Activated T-cell treated with anti-CD3 and anti-CD28 coated beads for 24 hours (primary cell): ENCODE measurements at places on chromosomes 12 and 14.

DNA sequence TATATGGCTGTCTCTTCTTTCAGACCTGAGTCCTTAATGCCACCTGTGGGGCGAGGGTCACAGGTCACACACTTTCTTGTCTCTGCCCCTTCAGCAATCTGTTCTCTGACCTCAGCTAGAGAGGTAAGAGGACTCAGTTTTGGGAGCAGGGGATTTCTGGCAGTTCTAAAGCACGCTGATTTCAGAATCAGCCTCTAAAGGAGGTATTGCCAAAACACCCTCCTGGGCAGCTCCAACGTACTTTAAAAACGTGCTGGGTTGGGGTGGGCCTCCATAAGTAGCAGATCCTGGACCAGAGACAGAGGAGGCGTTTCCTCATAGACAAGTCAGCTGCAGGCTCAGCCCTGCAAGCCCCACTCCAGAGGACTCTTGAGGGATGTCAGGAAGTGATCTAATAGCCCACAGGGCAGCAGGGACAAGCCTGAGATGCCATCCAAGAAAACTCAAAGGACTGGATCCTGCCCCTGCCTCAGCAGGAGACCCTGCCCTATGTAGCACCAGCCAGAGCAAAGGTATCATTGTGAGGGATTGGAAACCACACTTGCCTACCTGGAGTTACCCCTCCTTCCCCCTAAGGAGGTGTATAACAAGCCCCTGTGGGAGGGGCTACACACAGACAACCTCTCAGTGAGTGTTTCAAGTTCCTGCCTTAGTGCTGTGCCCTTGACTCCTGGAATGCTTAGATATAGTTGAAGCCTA lies 8.5 kb downstream of the CTDSP2 start:
- no peak for DNase-seq

GRCh38 chr14:64266239-64266638 lies 27.9 kb downstream of the ESR2 start:
- no peak for DNase-seq

GRCh38 chr14:42488965-42489364 lies 882.3 kb downstream of the LRFN5 start:
- DNase-seq, result no peak

- no peak for DNase-seq
Measured at GRCh38 chr12:32178341-32179010, 71.8 kb downstream of the BICD1 start.

DNA sequence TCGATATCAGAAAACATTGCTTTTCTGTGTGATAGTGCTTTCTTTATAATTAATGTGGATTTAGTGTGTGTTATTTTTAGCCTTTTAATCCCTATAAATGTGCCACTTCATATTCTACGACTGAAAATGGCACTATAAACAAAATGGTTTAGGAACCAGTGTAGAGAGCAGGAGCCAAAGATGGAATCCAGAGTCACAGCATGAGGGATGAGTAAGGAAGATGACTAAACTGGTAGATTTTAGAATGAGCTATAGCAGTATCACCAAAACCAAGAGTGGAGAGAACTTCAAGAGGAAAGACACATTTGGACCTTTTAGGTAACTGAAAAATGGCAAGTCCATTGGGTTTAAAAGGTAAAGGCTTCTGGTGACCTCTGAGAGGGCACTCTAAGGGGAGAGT lies 887.2 kb downstream of the NRXN3 start:
- no peak for DNase-seq

DNA sequence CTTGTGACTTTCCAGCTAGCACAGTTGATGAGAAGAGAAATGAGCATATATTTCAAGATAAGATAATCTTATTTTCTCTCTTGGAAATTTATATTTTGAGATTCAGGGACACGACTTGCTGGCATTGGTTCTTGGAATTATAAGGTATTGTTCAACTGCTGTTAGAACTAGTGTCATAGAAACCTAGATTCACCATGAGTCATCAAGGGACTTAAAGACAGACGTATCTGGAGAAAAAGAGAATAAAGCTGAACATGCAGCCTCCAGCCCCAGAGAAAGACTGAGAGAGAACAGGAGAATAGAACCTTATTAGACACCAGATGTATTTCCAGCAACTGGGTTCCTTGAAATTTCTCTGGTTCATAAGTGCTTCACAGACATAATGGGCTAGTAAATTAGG lies 194.4 kb upstream of the PPFIA2 start:
- DNase-seq, result no peak

DNA sequence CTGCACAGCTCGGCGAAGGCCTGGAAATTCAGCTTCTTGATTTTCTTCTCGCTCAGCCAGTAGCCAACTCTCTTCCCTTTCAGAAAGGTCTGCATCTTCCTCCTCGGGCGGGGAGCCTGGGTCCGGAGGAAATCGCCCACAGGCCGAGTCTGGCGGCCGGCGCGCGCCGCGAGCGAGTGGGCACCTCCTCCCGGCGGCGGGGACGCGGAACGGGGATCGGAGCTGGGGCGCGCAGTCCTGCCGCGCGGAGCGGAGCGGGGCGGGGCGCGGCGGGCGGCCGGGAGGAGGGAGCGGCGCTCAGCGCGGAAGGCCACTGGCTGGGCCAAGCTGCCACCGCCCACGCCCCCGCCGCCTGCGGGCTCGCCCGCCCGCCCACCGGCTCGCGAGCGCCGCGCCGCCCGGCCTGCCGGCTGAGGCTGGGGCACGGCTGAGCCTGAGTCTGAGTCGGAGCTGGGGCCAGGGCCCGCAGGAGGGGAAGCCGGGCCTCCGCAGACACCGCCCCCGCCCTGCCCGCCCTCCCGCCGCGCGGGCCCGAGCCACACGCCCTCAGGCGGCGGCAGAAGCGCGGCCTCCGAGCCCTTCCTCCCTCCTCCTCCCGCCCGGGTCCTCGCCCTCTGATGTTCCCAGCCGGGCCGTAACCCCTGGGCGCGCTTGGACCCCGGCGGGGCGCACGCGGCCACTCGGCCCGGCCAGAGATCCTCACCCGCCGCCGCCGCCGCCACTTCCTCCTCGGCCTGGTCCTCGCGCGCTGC lies 480 bp downstream of the ITPK1 start:
- DNase-seq, result peak; percentile 76

DNA sequence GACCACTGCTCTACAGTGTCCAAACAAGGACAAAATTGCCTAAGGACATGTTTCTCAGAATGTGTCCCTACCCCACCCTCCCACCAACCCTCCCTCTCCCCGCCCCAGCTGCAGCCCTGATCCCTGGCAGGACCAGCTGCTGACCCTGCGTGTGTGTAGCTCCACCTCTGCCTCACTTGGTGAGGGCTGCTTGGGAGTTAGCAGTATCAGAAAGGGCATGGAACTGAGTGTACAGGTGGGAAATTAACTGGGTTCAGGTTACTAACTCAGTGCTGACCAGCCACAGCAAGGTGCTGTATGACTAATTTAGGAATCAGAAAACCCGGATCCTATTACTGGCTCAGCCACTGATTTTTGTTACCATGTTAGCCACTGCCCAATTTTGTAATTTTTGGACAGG lies 11.3 kb upstream of the PLEKHD1 start:
- no peak for DNase-seq

DNA sequence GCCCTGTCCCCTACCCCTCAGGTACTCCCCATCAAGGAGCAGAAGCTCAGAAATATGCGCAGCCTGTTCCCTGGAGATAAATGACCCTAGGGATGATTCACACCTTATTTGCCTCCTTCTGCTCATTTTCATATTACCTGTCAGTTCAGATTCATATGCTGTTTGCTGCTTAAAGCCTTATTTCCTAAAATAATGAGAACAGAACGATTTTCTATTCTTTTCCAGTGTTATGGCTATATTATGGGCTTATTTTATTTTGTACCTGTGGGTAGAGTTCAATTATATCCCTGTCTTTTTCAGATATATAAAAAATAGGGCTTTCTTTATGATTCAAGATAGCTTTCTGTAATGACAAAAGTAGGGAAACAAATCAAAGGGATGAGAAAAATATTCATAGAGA lies 224.8 kb downstream of the RPAP3 start:
- no peak for DNase-seq

- DNase-seq, result no peak
Measured at GRCh38 chr12:116931665-116932064, 20.9 kb downstream of the FBXW8 start.

DNA sequence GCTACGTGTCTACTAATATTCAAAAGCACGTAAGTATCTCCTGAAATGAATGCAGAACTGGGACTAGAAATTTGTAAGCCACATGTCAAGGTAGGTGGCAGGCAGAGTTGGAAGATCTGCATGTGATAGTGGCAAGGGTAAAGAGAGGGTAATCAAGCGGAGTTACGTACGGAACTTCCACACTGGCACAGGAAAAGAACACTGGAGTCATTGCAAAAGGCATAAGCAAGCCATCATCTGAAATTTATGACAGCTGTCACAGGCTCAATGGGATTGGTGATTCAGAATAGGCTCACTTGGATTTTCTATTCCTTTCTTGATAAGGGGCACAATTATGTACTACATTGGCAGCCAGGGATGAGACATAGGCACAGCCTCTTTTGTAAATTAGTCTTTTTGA lies 245.3 kb downstream of the PDZRN4 start:
- DNase-seq, result no peak

DNA sequence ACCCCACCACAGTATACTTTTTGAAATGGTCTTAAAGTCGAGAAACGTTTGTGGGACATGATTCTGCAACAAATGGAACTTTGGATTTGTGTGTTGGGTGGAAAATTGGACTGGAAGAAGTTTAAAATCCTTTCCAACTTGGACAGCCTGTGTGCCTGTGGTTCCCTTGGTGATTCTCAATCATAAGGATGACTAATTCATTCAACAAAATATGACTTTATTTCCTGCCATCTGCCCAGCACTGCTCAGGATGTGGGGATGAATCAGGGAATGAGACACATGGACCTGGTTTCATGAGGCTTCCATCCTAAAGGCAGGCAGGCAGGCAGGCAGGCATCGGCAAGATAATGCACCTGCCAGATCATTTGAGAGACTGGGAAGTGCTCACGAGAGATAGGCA lies 57.3 kb upstream of the TMEM132D start:
- DNase-seq, result no peak

GRCh38 chr12:78146365-78146772 lies 315.7 kb downstream of the NAV3 start:
- DNase-seq, result no peak

DNA sequence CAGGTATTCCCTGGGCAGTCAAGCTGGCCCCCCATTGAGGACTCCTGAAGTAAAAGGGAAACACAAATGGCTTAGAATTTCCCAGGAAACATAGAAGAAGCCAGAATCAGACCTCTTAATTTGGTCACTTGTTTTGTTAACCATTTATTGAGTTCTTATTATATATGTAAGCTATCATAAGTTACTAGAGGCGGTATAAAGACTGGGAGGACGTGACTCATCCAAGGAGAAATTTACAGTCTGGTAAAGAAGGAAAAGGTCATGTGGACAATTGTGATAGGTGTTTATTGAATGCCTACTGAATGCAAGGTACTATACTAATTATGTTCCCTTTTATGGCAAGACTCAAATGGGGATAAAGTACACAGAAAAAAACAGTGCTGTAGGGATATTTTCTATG lies 146.7 kb downstream of the DYRK2 start:
- no peak for DNase-seq

DNA sequence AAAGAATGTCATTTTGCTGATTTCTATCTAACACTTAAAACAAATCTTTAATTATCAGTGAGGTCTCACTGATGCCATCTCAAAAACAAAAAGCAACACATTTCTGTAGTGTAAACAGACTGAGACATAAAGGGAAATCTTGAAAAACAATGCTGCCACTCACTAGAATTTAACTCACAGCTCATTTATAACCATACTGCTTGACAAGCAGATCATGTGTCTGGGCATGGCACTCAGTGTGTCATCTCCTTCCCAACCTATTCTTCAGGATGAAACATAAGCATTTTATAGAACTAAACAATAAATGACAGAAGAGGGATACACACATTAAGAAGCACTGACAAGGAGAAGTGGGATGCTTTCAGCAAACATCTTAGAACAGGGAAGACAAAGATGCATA lies 22.4 kb downstream of the ATF7 start:
- DNase-seq, result no peak

GRCh38 chr12:113186033-113186365 lies 478 bp downstream of the RITA1 start:
- DNase-seq, result no peak

DNA sequence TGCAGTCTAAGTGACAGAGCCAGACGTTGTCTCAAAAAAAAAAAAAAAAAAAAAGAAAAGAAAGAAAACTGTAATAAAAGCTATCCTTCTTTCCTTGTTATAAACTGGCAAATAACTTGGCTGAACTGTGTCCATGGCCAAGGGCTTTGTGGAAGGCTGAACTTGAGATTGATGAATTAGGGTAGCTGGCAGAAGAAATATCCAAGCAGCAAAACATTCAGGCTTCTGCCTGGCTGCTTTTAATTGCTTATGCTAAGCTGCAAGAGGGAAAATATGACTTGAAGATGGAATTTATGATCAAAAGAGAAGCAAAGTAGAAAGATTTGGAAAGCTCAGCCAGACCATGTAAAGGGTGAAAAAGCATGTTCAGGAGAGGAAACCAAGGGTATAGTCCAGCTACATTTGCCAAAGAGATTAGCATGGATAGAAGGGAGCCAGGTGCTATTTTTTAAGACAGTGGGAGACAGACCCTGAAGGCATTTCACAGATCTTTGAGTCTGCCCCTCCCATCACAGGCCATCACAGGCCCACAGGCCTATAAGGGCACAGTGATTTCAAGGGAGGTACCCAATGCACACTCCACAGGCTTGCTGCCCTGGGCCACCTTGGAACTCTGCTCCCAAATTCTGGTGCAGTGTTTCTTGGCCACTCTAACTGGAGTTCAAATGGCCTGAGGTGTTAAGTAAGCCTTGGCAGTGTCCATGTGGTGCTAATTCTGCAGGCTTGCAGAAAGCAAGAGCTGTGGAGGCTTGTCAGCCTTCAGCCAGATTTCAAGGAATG lies 226.0 kb downstream of the AEBP2 start:
- no peak for DNase-seq

DNA sequence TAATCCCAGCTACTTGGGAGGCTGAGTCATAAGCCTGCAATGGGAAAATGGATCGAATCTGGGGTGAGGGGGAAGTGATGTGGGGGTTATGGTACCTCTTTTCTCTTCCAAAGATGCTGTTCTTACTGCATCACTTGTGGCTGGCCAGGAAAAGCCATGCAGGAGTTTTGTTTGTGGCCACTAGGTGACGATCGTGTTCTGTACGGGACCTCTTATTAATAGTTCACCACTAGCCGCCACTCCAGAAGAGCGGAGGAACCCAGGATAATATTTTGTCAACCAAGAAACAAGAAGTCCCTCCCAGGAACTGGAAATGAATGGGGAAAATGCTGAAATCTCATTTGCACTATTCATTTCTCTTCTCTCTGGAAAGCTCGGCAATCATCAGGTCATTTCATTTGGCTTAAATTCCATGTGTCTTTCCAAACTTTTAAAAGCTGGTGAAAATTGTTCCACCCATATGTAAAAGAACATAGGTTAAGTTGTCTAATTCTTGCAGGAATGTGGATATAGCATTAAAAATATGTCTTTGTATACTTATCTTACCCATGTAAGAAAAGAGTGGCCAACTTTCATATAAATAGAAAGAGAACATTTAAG lies 8.9 kb downstream of the GPR65 start:
- DNase-seq, result peak; percentile 20
